ENCODE measurements at places on chromosomes 2 and 18.

GRCh38 chr2:501130-501529 is 176.1 kb downstream of the TMEM18 start:
- no peak for DNase-seq

DNA sequence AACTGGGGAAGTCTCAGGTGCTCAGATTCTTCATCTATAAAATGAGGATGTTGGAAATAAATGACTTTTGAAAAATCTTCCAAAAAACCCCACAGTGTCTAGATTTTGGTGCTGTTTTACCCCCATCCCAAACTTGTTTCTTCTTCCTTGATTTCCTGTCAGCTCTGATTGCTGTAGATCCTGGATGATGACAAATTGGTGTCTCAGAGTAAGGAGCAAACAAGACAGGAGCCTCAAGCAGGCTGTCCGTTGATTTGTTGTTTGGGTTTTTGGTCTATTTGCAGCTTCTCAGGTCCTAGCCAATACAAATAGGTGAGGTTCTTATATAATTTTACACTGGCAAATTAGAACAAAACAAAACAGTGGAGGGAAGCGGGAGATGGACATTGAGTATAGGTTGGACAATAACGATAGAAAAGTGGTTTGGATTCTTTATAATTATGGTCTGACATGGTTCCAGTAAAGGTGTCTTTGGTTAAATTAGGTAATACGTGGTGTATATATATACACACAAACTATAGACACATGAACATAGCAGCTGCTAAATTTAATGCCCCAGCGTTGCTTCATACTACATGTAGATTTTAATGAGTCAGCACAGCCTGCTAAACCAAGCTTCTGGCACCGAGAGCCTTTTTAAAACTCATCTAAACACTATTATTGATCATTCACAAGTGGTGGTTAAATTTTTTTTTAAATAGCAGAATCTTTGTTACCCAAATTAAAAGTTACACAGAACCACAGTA is 142.5 kb downstream of the FMNL2 start:
- DNase-seq, result no peak

- DNase-seq, result no peak
Measured at GRCh38 chr2:143550500-143550899, 421.3 kb downstream of the ARHGAP15 start.

DNA sequence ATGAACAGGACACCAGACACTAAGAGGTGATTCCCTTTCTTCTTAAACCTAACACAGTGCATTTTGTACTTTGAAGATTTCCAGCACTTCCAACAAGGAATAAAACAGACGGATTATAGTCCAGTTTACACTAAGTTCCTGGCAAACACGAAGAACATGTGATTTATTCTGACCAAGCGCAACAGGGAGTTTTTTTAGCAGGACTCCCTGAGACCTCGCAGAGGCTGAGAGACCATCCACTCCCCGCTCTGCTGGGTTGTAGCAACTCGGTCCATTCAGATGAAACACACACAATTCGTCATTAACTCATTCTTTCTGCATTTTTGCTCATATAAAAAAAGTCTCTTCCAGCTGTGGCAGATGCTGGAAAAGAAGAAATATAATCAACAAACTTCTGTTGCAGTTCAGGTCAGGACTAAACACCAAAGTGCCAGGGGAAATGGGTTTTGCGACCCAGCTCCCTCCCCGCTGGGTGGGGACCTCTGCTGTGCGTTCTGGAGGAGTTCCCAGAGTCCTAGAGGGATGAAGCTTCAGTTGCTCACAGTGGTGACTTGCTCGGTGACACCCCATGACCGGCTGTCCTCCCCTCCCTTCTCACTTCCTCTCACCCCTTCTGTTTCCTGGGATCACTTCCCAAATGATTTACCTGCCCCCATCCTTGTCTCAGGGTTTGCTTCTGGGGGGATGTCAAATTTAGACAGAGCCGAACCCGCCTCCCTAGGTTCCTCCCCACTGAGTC is 52.5 kb downstream of the KCNF1 start:
- DNase-seq, result no peak

- no peak for DNase-seq
Measured at GRCh38 chr2:241540771-241541561, 17.6 kb upstream of the BOK start.

- no peak for DNase-seq
Measured at GRCh38 chr18:51253476-51253875, 56.0 kb upstream of the MEX3C start.

DNA sequence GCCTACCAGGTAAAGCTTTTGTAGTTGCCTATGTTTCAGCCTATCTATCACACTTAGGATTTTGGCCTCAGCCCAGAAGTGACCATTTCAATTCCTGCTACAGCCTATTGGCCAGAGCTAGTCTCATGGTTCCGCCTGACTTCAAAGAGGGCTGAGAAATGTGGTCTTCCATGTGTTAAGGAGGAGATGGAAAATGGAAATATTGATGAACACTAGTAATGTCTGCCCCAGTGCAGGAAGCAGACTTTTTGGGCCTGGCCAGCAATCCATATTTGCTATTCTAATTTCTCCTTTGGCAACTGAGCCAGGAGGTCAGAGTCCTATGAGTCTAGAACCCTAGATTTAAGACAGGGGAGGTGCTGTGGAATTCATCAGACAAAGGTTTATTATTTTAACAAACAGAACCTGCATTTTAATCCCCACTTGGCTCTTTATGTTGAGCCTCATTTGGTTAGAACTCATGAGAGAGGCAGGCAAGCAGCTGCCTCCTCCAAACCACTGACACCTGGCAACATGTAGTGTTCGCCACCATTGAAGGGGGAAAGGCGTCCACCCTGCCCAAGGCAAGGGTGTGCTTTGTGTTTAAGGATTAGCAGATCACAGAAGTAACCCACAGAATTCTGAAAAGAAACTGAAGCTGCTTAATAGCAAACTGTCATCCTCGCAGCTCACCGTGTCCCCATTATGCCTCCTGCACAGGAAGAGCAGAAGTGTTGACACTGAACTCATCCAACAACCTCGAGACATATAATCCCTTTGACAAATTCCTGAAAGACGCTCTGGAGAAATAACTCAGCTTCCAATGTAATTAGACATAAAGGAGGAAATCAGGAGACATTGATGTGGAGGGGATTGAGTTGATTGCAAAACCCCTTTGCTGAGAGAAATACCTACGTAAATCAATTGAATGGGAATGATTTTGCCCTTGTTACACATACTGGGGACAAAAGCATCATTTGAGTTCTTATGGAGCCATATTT is 47.7 kb upstream of the SCG2 start:
- DNase-seq, result no peak

DNA sequence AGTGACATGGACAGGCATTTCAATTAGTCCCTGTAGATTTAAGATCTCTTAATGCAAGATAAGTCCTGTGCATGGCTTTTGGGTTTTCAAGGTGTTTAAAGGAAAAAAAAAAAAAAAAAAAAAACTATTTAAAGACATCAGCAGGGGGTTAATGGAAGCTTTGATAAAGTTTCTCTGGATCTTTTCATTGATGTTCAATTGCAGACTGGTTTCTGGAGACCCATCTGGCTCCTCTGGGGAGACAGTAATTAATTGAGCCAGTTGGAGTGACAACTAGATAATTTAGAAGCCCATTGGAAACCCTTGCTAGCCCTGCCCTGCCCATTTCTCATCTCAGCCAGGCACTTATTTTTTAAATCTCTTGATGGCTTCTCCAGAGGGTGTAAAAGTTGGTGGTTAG is 98.7 kb downstream of the EPHA4 start:
- no peak for DNase-seq

GRCh38 chr2:197164141-197164754 is 146.3 kb downstream of the ANKRD44 start:
- no peak for DNase-seq

DNA sequence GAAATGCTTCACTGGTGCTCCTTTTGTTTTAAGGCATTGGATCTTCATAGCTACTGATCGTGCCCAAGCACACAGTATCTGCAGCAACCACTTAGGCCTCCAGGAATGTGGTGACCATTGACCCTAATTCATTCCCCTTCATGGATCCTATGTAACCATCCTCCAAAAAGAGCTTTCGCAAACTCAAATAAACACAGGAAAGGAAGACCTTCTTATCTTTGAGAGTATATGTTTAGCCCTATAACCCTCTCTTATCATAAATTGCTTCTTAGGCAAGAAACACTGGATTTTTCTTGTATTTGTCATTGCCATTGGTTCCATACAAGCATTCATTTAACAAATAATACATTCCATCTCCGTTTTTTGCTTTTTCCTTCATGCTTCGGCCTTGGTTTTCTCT is 4.1 kb upstream of the TTR start:
- no peak for DNase-seq

DNA sequence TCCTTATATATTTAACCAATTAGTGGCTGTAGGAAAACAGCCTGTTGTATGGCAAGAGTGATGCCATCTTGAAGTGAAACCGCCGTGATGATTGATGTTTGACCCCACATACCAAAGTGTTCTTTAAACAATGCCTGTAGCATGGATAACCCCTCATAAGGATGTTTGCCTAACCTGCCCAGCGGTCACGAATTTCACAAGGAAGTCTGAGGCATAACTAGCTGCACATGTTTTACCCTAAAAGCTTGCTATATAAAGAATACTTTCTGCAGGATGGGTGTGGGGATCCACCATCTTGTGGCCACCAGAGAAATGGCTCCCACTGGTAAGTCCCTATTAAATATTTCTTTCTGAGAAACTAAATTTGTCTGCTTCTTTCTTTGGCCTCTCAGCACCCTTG is 68.7 kb downstream of the ZDBF2 start:
- no peak for DNase-seq

DNA sequence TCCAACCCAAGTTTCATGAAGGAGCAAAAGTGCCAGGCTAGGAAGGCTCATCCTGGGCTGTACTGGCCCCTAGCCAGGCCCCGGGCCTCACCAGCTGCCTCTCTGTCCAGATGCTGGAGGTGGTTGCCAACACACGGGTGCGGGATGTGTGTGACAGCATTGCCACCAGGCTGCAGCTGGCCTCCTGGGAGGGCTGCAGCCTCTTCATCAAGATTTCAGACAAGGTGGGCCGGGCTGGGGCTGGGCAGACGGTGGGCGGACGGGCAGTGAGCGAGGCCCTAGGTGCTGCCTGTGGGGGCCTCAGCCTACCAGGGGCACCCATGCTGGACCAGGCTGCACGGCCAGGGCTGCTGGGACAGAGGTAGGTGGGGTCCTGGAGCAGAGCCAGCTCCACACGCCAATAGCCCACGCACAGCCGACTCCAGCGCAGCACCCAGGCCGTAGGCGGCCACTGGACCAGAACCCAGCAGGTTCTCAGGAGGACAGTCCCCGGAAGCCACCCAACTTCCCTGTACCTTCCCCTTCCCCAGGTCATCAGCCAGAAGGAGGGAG is 11.8 kb upstream of the GPR17 start:
- no peak for DNase-seq

DNA sequence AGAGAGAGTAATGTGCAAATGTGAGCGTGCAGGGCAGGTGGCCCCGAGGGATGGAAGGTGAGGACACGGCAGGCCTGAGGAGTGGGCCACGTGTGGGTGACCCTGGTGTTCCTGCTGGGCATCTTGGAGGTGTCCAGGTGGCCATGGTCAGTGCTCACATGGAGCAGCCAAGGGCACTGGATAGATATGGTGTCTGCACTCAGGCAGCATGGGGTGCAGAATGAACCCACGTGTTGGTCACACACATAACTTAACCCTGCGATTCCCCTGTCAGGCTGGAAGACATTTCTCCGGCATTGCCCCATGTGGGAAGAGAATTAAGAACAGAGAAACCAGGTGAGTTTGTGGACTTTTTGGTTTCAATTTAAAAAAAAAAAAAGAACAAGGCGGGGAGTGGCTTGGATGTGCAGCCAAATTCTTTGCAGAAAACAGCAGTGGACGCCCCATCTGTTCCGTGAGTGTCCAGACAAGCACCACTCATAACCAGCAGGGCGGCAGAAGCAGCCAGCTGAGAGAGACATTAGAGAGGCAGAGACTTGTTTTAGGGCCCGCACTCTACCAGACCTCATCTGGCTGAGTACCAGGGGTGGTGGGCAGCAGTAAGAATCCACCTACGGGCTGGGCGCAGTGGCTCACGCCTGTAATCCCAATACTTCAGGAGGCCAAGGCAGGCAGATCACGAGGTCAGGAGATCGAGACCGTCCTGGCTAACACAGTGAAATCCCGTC is 249.8 kb downstream of the ACKR3 start:
- no peak for DNase-seq

DNA sequence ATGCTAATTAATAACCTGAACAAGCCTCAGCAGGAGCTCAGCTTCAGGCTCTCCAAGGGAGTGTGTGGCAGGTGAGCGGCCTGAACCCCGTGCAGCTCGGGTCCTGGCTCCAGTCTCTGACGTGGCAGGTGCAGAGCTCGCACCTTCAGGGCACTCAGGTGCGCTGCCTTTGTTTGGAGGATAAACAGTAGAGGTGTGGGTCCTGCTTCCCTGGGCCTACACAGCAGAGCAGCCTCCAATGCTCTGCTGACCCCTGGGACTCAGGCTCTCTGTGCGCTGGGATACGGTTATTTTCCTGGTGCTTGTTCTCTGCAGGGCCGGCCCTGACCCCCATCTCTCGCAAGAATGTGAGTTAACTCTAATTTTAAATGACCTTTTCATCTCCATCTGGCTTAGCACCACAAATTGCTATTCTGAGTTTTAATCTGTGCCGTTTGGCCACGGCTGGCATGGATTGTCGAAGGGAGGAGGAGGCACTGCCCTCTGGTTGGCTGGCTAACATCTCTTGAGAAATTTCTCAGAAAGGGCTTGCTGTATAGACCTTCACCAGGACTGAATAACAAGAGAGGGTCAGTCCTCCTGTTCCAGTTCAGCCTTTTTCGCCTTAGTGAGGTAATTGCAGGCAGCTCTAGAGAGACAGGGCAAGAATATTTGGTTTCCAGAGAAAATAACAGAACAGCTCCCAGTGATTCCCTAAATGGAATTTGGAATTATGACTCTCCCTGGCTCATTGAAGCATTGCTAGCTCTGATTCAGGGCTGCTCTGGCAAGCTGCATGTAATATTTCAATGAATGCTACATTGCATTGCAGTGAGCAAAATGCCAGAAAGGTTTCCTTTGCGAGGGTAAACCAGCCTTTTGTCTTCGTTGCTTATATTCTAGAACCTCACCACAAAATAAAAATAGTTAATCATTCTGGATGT is 161.8 kb downstream of the DCDC2C start:
- no peak for DNase-seq

GRCh38 chr2:190718652-190719526 is 70.0 kb downstream of the NAB1 start:
- no peak for DNase-seq

GRCh38 chr18:54946149-54946581 is 13.1 kb downstream of the CCDC68 start:
- no peak for DNase-seq

GRCh38 chr2:7813541-7814292 is 868.1 kb upstream of the ID2 start:
- DNase-seq, result no peak

GRCh38 chr2:85758361-85759256 is 4.8 kb downstream of the ATOH8 start:
- DNase-seq, result no peak

DNA sequence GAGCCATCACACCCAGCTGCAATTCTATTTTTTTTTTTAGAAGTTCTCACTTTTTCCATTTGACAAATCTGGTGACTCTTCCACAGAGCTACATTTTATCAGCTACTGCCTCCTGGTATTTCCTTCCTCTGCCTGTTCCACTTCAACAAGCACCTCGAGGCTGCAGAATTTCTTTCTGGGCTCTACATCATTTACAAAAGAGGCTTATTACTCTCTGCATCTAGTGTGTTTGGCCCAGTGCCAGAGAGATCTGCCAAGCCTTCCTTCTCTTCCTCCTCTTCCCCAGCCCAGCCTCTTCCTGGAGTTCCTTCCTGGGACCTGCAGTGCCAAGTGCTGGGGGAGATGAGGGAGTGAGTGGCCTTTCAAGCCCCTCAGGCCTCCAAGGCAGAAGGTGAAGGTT is 119.6 kb upstream of the ITGA6 start:
- DNase-seq, result peak; percentile 78

Data from GDM1 (cell line).